ENCODE measurements at places on chromosomes 1 and 21.
A peak's percentile ranks its signal among the peaks of the same experiment; 100 is the strongest.

- no peak for DNase-seq
These were observed 1797.7 kb downstream of the MRPL39 start for GRCh38 chr21:23809573-23809972.

- peak; percentile 82 for DNase-seq
These were observed 46.7 kb upstream of the SARS1 start for GRCh38 chr1:109167001-109167506.

DNA sequence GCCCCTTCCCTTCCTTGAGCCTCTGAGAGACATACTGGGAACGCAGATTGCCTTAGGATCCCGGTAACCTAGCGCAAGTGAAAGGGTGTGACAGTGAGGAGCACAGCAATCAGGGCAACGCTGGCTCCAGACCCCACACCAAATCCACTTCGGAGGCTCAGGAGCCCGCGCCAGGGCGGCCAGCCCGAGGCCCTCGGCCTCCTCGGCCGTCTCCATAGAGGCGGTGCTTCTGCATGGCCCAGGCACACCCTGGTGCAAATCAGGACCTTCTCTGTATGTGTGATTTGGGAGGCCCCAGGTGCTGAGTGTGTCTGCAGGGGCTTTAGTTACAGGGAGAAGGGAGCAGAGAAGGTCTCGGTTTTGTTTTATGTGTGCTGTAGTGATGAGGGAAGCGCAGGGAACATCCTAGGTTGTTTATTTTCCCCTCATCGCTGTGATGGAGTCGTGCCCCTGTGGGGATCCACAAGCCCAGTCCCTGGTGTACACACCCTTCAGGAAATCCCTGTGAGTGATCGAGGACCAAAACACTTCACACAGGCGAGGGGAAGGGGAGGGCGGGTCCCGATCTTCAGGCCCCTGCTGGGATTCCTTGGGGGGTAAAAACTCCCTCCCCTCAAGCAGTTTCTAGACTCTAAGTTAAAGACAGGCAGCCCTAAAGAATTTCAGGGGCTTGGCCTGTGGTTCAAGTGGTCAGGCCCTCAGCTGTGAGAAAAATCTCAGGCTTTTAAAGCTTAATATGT is 9.4 kb downstream of the KIAA1614 start:
- no peak for DNase-seq

DNA sequence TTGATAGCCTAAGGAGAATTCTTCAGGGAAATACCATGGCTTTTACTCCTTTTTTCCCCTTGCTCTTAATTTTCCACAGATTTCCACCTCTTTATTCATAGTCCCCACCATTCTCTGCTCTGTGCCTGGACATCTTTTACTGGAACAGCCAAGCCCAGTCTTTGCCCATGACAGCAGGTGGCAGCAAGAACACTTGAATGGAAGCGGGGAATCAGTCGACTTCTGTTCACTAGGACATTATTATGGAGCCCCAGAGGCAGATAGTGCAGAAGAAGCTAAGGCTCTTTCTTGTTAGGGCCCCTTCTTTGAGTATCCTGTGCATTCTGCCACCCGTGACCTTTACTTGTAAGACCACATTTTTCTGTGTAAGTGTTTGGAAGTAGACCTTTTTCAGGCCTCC is 6.3 kb downstream of the OR14I1 start:
- no peak for DNase-seq

DNA sequence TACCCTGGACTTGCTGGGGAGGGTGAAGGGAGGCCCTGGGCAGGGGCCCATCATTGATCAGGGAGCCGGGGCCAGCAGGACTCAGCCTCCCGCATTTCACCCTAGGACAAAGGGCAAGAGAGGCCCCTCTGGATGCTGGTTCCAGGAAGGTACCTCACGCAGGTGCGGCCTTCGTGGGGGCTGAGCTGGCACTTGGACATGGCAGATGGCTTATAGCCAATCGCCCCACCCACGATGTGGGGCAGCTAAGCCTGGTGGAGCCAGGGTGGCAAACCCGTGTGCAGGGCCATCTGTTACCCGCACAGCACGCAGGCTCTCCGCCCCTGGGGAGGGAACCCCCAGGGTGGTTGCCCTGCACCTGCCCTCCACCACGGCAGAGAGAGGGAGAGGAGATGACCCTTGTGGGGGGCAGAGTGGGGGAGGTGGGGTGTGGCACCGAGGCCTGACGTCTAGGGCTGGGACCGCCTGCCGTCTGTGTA is 2.5 kb downstream of the TFF3 start:
- DNase-seq: peak; percentile 43

DNA sequence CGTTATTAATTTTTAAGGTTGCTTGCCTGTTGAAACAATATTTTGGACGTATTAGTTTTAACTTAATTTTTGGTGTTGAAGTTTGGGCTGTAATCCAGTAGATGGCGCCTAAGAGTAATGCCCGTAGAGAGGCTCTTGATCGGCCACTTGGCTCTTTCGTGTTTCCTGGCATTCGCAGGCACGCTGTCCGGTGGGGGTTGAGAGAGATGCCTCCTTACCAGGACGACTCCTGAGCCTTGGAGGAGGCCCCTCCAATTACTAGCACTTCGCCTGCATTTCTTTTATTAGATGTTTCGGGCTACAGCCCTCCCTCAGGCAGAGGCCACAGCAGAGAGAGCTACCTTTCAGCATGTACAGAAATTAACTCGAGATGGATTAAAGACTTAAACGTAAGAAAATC is 12.0 kb downstream of the OR2M4 start:
- peak; percentile 43 for DNase-seq

GRCh38 chr1:10490286-10490970 is 15.7 kb downstream of the PEX14 start:
- DNase-seq: no peak

- DNase-seq: no peak
These were observed 291.9 kb upstream of the USP25 start for GRCh38 chr21:15437883-15438282.

DNA sequence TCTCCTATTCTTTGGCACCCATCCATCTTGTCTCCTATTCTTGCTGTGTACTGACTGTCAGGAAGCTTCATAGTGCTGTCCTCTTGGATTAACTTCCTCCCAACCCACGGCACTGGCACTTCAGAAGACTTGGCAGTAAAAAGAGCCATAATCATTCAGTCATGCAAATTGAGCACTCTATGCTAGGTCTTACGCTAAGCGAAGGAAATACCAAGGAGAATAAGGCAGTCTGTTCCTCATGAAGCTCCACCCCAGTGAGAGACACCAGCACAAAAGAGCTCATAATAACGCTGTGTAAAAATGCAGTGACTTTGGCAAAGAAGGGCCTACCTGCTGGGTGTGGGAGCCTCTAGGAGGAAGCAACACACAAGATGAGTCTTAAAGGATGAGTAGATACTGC is 67.1 kb downstream of the GFI1 start:
- no peak for DNase-seq
